Mucosa of gallbladder (tissue), 1 donor: ENCODE measurements at places on chromosomes 4 and X.

- DNase-seq, result no peak
Measured at GRCh38 chr4:106140601-106141000, 175.4 kb downstream of the TBCK start.

DNA sequence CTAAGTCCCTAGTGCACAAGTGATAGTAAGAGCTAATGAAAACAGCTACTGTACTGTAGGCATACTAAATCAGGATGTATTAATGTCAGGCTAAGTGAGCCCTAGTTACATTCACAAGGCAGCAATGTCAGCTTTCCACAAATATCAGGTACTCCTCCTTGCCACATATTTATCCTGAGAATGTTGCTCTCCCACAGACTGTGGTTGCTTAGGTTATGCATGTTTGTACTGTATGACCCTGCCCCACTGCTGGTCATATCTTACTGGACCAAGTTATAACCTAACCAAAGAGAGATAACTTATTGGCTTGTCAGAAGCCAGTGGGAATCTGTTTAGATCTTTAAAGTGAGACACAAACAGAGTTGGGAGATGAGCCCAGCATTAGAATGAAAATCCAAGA is 241.0 kb downstream of the SLC39A8 start:
- no peak for DNase-seq

DNA sequence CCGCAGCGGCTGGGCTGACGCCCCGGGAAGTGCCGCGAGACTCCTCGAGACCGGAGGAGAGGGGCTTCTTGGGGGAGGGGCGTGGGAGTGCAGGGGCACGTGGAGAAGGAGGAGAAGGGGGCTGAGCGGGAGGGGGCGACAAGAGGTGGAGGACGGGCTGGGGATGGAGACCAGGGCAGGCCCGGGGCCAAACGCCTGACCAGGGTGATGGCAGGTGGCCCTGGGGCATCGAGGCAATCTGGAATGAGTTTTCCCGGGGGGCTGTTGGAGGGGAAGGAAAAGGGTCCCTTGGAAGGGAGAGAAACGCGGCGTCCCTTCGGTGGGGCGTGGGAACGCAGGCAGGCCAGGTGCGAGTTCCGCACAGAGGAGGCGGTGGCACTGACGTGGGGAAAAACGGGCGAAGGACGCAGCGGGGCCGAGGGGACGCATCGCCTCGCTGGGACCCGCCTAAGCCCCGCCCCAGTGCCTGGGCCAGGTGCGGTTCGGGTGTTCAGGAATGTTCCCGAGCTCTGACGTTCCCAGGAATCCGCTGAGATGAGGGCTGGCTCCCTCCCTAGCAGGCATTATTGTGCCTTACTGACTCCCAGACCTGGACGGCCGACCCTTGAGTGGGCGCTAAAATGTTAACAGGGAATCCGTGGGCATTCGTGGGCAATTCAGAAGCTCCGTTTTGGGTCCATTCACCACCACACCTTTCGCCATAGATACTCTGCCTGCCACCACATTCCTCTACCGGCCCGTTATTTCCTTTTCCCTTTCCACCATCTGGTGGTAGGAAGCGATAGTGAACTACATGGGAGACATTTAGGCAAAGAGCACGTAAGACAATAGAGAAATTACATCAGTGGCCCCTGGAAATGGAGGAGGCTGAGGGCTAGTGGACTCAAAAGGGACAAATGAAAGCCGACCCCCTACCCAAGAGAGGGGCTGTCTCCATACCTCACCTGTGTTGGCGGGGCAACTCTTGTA is 795 bp upstream of the SH3KBP1 start:
- DNase-seq, result peak; percentile 52

GRCh38 chr4:145820407-145820806 is 118.2 kb downstream of the ZNF827 start:
- no peak for DNase-seq

- no peak for DNase-seq
Measured at GRCh38 chr4:147182041-147182440, 236.4 kb upstream of the TTC29 start.

- no peak for DNase-seq
Measured at GRCh38 chr4:77782102-77782835, 36.9 kb downstream of the CNOT6L start.

- DNase-seq, result peak; percentile 76
Measured at GRCh38 chr4:7559741-7560395, 125.1 kb upstream of the PSAPL1 start.
